Spleen (tissue), 13 donors: ENCODE measurements at places on chromosomes 4 and X. TPM values are rescaled to one million over a fixed set of nuclear protein-coding genes. Genes with fewer than 3 reads are reported as not detected.

Gene MAGEE2
- total RNA-seq: not detected

Gene ZMAT1
- total RNA-seq: 10.8 TPM

Gene BRS3
- not detected for total RNA-seq

DNA sequence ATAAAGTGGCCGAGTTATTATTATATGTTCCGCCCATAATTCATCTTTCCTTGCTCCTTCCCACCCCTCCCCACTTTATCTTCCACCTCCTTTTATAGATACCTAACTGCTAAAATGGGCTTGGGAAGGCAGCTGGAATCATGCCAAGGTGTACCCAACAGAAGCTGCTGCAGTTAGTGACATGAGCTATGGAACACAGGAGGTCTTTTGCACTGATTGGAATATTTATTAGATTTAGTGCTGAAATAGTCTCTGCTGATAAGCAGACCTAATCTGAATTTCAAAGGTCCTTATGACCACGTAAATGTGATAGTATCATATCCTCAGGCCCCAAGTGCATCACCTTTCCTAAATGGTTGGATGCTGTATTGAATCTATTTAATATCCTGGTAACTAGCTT, 64.9 kb downstream of the HMGB2 start:
- peaks cover 12% of the 10 kb centered on the region for H3K4me1 ChIP-seq
- no peaks in the 10 kb centered on the region for H3K27me3 ChIP-seq
- DNase-seq: no peak
- no peaks in the 10 kb centered on the region for H3K36me3 ChIP-seq

DNA sequence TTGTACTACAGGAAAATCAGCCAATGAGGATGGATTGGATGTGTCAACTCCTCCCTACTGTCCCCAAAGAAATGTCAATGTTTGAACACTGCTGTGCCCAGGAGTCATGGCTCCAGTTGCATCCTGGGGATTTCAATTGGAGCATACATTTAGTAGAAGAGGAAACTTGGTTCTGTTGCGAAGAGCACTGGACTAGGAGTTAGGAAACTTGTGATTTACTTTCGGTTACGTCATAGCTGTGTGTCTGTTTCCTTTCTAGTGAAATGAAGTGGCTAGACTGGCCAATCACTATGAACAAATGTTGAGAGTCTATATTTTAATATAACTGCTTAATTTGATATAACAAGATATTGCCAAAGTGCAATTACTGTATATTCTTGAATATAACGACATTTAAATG, 35.2 kb downstream of the ARL9 start:
- no peaks in the 10 kb centered on the region for H3K36me3 ChIP-seq
- H3K4me3 ChIP-seq: no peak overlapping the region
- H3K27me3 ChIP-seq: no peaks in the 10 kb centered on the region
- no peak overlapping the region for H3K27ac ChIP-seq
- peaks cover 9% of the 10 kb centered on the region for H3K4me1 ChIP-seq
- no peak for DNase-seq

DNA sequence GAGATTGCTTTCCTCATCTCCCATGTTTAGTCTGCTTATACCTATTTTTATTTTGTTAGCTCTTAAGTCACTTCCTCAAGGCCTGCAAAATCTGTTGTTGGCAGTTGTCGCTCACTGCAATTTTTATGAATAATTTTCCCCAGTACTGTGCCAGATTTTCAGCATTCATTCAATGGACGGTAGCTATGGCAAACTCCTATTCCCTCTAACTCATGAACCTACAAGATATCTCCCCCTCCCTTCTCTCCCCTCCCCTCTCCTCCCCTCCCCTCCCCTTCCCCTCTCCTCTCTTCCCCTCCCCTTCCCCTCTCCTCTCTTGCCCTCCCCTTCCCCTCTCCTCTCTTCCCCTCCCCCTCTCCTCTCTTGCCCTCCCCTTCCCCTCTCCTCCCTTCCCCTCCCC, 160.4 kb downstream of the FRAS1 start:
- no peaks in the 10 kb centered on the region for H3K4me1 ChIP-seq
- no peaks in the 10 kb centered on the region for H3K27me3 ChIP-seq
- no peak overlapping the region for H3K27ac ChIP-seq
- H3K4me3 ChIP-seq: no peak overlapping the region
- DNase-seq: no peak

GRCh38 chr4:72314869-72315268, 254.2 kb downstream of the ADAMTS3 start:
- no peak overlapping the region for H3K27ac ChIP-seq
- H3K27me3 ChIP-seq: no peaks in the 10 kb centered on the region
- H3K4me1 ChIP-seq: peaks cover 5% of the 10 kb centered on the region

- H3K27me3 ChIP-seq: no peaks in the 10 kb centered on the region
- H3K4me1 ChIP-seq: no peaks in the 10 kb centered on the region
- no peak overlapping the region for H3K27ac ChIP-seq
- no peak for DNase-seq
- no peak overlapping the region for H3K4me3 ChIP-seq
Observed at GRCh38 chr4:87716371-87717265, 66.5 kb downstream of the DMP1 start.

- no peak overlapping the region for H3K27ac ChIP-seq
- no peaks in the 10 kb centered on the region for H3K27me3 ChIP-seq
- DNase-seq: peak; percentile 89
- H3K4me1 ChIP-seq: peaks cover 3% of the 10 kb centered on the region
- H3K36me3 ChIP-seq: no peaks in the 10 kb centered on the region
Observed at GRCh38 chr4:177250056-177250696, 59.5 kb upstream of the NEIL3 start.

DNA sequence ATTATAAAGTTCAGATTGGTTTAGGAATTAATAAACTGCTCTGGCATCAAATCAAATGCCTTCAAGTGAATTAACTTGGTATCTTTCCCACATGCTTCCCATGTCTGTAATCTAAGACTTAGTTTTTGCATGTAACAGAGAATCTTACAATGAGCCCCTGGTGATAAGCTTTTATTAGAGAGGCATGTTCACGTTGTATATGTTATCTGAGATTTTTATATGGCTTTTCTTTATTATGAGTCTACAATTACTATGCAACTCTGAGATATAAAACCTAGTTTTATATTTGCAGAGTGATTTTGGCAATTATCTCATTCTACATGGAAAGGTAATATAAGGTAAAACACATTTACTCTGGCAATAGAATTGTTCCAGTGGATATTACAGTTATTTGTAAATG, 1578.4 kb upstream of the IGFBP7 start:
- DNase-seq: no peak
- H3K4me3 ChIP-seq: no peak overlapping the region
- no peak overlapping the region for H3K27ac ChIP-seq
- no peaks in the 10 kb centered on the region for H3K36me3 ChIP-seq
- no peaks in the 10 kb centered on the region for H3K4me1 ChIP-seq
- H3K27me3 ChIP-seq: no peaks in the 10 kb centered on the region

DNA sequence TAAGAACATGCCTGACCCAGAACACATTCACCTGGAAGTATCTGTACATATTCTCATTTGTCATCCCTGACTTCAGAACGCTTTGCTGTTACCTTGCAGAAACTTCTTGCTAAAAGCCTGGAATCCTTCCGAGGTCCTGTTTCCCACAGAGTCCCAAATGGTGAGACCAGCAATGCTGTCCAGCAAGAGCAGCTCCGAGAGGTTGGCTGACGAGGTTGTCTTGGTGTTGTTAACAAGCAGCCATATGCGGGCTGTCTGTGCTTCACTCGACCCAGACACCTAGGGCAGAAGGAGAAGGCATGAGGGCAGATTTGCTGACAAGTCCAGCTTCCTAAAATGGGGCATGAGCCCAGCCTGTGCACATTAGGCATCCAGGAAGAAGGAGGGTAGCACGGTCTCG, 19.3 kb downstream of the EVC2 start:
- no peak overlapping the region for H3K4me3 ChIP-seq
- H3K27ac ChIP-seq: no peak overlapping the region
- H3K36me3 ChIP-seq: no peaks in the 10 kb centered on the region
- no peaks in the 10 kb centered on the region for H3K27me3 ChIP-seq
- no peak for DNase-seq
- no peaks in the 10 kb centered on the region for H3K4me1 ChIP-seq

- no peaks in the 10 kb centered on the region for H3K36me3 ChIP-seq
- no peak overlapping the region for H3K27ac ChIP-seq
- no peak for DNase-seq
Observed at GRCh38 chr4:163590103-163590502, 95.6 kb downstream of the TMA16 start.

GRCh38 chr4:169940460-169940859, 85.7 kb downstream of the MFAP3L start:
- no peaks in the 10 kb centered on the region for H3K27me3 ChIP-seq
- no peaks in the 10 kb centered on the region for H3K36me3 ChIP-seq
- DNase-seq: no peak
- no peak overlapping the region for H3K27ac ChIP-seq

GRCh38 chr4:51918251-51918650, 75.3 kb downstream of the DCUN1D4 start:
- peaks cover 17% of the 10 kb centered on the region for H3K36me3 ChIP-seq
- H3K4me3 ChIP-seq: no peak overlapping the region
- DNase-seq: no peak

DNA sequence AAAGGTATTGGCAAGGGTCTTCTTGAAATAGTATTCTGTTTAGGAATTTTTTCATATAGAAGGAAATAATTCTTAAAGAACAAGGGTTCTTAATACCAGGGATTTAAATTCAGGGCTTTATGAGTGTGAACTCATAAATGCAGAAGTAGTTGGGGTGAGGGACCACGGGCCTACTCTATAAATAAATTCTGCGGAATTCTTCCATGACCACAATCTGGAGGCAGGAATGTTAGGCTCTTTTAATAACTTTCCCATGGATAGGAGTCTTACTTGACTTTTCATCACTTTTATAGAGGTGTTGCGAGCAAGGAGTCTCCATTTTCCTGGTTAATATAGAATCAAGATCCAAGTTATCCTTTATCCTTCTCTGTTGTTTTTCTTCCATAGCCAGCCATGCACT, 76.7 kb upstream of the SLC4A4 start:
- H3K4me1 ChIP-seq: no peaks in the 10 kb centered on the region
- no peak overlapping the region for H3K27ac ChIP-seq
- no peak overlapping the region for H3K4me3 ChIP-seq
- DNase-seq: no peak
- H3K36me3 ChIP-seq: no peaks in the 10 kb centered on the region
